Bronchial smooth muscle cell (primary cell): ENCODE measurements at places on chromosomes 5 and 9. TPM values are rescaled to one million over a fixed set of nuclear protein-coding genes. Genes with fewer than 3 reads are reported as not detected.

Gene CCNJL
- total RNA-seq: under 0.01 and 0.09 TPM in 2 replicates

Gene EPB41L4A
- total RNA-seq: 0.09 and 0.16 TPM in 2 replicates

Gene HMMR
- 0.86 and 4.7 TPM in 2 replicates for total RNA-seq

Gene LCN9
- not detected in 2 replicates for total RNA-seq

Gene OMD
- 0.95 and 1.1 TPM in 2 replicates for total RNA-seq

Gene LMX1B
- not detected in 2 replicates for total RNA-seq

Gene GNA14
- 0.09 and 0.16 TPM in 2 replicates for total RNA-seq

Gene STK10
- 16.8 and 18.4 TPM in 2 replicates for total RNA-seq

Gene MYOZ3
- total RNA-seq: 0.26 and 0.47 TPM in 2 replicates

Gene C5orf52
- total RNA-seq: not detected in 2 replicates

Gene WDR38
- total RNA-seq: not detected in 2 replicates

Gene CENPK
- 2.1 and 5.0 TPM in 2 replicates for total RNA-seq

Gene KIAA1191
- total RNA-seq: 29.5 and 41.8 TPM in 2 replicates

Gene SMIM33
- total RNA-seq: not detected in 2 replicates

Gene DAB2IP
- 4.4 and 11.1 TPM in 2 replicates for total RNA-seq

Gene SPEF2
- total RNA-seq: 1.2 and 3.5 TPM in 2 replicates

Gene RBM18
- 5.8 and 7.1 TPM in 2 replicates for total RNA-seq

Gene IFNA13
- not detected in 2 replicates for total RNA-seq

Gene GPR151
- total RNA-seq: not detected in 2 replicates

Gene TAF11L3
- total RNA-seq: not detected in 2 replicates

Gene DCTN4
- 37.5 and 40.2 TPM in 2 replicates for total RNA-seq

Gene SLC6A7
- not detected in 2 replicates for total RNA-seq

Gene CDC37L1
- total RNA-seq: 13.7 and 14.2 TPM in 2 replicates

Gene ARHGEF39
- under 0.01 and 0.32 TPM in 2 replicates for total RNA-seq

Gene SOX30
- total RNA-seq: 0.16 TPM in 1 of 2 replicates, not detected in the other

Gene GARIN3
- total RNA-seq: not detected in 2 replicates

Gene IRF1
- 11.3 and 21.2 TPM in 2 replicates for total RNA-seq

Gene PCDHGB1
- 1.5 and 3.8 TPM in 2 replicates for total RNA-seq

Gene NUTM2F
- not detected in 2 replicates for total RNA-seq

Gene NPR3
- total RNA-seq: 12.0 and 74.7 TPM in 2 replicates

Gene TAS2R1
- not detected in 2 replicates for total RNA-seq
